Fibroblast of skin of scalp (primary cell): ENCODE measurements at places on chromosomes 3 and 15.

GRCh38 chr3:13021141-13022114 is 51.8 kb downstream of the IQSEC1 start:
- no peak for DNase-seq

DNA sequence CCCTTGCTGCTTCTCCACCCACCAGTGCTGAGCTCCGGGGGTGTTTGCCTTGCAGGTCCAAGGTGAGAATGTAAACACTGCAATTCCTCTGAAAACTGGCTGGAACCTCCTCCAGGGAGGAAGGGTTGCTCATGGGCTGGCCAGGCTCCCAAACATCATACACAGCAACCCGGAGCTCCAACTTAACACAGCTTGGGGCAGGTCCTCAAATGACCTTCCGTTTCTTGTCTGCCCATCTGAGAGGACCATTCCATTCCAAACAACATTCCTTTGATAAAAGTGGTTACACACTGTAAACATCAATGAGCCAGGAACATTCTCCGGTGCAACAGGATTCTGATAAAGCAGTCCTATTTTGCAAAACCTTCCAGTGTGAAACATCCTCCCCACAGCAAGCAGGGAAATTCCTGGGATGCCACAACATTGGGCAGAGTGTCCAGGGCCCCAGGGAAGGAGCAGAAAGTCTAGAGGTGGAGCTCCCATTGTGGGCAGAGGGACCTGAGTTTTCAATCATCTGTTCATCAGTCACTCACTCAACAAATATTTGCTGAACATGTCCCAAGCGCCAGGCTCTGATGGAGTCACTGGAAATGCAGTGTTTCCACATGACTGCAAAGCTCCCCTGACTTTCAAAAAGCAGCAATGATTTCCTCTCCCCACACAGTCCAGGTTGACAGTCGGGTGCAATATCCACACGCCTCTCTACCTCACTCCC is 7.3 kb upstream of the HEG1 start:
- DNase-seq: peak; percentile 93

DNA sequence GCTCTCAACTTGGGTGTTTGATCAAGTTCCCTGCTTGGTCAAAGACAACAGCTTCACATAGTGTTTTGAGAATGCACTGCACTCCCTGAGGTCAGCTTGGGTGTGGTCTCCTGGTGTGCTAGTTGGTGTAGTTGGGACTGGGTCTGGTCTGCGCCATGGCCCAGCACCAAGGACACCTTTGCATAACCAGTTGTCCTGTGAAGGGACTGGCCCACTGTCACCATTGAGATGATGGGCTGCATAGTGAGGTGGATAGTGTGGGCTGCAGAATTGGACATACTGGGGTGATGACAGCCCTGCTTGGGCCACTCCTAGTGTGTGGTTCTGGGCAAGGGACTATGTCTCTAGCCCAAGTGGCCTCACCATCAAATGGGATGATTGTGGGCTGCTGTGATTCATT is 9.5 kb downstream of the RPSA start:
- no peak for DNase-seq

DNA sequence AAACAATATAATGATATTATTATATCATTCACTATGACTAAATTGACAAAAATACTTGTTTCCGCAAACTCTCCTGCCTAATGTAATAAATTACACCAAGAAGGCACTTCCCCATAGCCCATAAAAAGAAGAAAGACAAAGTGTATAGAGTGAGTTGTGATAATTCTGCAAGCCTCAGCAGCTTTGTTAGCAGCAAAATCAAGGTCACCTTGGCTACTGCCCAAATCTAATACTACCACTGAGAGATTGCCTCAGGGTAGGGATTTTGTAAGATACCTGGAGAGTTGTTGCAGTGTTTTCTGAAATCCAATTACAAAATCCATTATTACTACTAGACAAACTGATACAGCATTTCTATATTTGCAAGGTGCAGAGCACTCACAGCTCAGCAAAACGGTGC is 503.5 kb downstream of the FGF12 start:
- DNase-seq: no peak

GRCh38 chr3:43768381-43768973 is 77.7 kb downstream of the ABHD5 start:
- DNase-seq: no peak

- DNase-seq: no peak
Measured at GRCh38 chr15:63396152-63396928, 14.7 kb upstream of the CA12 start.

DNA sequence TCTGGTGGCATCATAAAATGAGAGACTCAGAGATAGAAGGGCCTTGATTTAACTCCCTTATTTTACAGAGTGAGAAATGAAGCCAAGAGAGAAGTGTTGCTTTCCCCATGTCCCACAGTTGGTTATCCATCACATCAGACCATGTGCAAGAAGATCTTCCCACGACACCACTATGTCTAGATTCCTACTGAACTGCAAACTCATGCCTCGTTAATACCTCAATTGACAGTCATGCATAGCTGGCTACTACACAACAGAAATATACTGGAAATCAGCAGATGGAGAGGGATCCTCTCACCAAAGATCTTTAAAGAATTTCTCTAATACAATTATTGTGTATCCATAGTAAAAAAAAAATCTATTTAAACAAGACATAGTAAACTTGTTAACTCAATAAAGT is 33.3 kb downstream of the PEAK1 start:
- peak; percentile 27 for DNase-seq

GRCh38 chr3:60983906-60984305 is 267.3 kb downstream of the FHIT start:
- DNase-seq: no peak

- no peak for DNase-seq
Measured at GRCh38 chr3:16227566-16227965, 37.2 kb downstream of the DPH3 start.

- peak; percentile 92 for DNase-seq
Measured at GRCh38 chr15:59299929-59300617, 72.6 kb downstream of the MYO1E start.
